ENCODE measurements at places on chromosomes 13 and 19.

- DNase-seq = no peak
These were observed 100.7 kb upstream of the MCF2L start for GRCh38 chr13:112868308-112868707.

- DNase-seq = no peak
These were observed 31.4 kb downstream of the NAXD start for GRCh38 chr13:110646442-110647364.

DNA sequence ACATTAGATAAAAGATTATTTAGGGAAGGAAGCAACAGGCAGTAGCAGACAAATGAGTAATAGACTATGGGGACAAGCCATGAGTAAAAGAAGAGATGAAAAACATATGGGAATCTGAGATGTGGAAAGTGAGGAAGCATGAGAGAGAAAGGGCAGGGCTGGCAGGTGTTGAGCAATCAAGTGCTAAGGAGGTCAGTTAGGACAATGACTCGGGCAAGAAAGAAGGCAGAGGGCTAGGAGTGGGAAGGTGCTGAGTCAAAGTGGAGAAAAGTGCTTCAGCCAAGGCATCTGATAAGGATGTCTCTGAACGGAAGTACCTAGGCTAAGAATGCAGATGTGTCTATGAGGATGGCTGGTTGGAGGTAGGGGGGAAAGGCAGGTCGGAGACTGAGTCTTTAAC lies 291.9 kb upstream of the HTR2A start:
- no peak for DNase-seq

DNA sequence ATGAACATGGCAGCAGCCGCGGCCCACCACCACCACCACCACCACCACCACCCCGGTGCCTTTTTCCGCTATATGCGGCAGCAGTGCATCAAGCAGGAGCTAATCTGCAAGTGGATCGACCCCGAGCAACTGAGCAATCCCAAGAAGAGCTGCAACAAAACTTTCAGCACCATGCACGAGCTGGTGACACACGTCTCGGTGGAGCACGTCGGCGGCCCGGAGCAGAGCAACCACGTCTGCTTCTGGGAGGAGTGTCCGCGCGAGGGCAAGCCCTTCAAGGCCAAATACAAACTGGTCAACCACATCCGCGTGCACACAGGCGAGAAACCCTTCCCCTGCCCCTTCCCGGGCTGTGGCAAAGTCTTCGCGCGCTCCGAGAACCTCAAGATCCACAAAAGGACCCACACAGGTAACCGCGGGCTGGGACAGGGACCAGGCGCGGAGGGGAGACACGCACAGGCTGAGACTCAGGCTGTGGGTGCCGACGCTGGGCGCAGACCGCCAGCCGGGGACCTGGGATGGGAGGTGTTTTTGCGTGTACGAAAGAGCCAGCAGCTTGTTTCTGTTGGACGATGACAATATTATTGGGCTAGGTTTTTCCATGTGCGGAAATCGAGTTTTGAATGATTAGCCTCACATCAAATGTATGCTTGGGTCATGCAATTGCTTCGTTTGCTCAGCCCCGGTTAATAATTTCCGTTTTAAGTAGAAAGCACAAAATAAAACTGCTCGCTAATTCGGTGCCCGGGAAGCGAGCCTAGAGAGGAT lies 1.3 kb downstream of the ZIC2 start:
- DNase-seq = no peak

- DNase-seq = no peak
These were observed 197.2 kb downstream of the TEX29 start for GRCh38 chr13:111517641-111518010.

DNA sequence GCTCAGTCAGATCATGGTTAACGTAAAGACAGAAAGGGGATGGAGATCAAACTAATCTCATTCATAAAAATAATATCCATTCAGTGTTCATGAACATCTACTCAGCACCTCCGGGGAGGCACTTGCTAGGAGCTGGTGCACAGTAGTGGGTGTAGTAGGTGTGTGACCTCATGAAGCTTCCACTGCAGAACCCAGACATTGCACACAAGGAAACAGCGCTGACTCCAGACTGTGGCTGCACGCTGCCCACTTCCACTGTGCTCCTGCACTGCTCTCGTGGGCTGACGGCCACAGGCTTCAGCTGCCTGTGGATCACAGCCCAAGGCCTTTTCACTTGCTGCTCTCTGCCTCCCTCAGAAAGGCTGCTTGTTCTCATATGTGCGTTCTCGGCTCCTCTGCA lies 214.4 kb upstream of the ZNF507 start:
- DNase-seq = no peak

DNA sequence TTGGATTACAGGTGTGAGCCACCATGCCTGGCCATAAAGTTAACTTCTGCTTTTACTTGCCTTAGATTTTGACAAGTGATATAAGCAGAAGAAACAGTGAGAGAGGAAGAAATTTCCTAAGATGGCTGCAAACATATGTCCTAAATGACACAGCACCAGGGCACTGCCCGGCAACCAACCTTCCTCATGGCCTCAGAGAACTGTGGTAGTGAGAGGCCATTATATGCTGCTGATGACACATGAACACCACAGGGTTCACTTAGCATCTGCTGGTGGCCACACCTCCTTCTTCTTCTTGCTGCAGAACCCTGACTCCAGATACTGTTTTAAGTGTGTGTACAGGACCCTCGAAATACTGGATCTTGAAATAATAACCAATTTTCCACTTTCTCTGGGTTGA lies 88.2 kb downstream of the KCTD12 start:
- DNase-seq = no peak

GRCh38 chr13:39505151-39505550 lies 97.8 kb downstream of the LHFPL6 start:
- no peak for DNase-seq

- DNase-seq = peak; percentile 65
These were observed 9.8 kb upstream of the LIN7B start for GRCh38 chr19:49104229-49104864.

DNA sequence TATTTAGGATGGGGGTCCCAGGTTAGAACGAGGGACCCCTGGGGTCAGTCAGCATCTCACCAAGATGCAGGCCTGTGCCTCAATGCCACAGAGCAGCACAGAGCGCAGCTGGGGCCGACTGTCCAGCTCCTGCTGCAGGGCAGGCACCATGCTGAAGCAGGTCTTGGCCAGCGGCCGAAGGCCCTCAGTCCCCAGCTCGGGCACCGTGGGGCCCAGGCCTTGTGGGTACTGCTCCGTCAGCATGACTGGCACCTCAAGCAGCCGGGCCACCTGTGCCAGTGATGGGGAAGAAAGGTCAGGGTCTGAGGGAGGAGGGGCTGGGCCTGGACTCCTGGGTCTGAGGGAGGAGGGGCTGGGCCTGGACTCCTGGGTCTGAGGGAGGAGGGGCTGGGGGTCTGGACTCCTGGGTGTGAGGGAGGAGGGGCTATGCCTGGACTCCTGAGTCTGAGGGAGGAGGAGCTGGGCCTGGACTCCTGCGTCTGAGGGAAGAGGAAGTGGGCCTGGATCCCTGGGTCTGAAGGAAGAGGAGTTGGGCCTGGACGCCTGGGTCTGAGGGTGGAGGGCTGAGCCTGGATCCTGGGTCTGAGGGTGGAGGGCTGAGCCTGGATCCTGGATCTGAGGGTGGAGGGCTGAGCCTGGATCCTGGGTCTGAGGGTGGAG lies 5.7 kb downstream of the ISOC2 start:
- DNase-seq = no peak

GRCh38 chr19:36009220-36009619 lies 607 bp upstream of the SYNE4 start:
- DNase-seq = no peak

DNA sequence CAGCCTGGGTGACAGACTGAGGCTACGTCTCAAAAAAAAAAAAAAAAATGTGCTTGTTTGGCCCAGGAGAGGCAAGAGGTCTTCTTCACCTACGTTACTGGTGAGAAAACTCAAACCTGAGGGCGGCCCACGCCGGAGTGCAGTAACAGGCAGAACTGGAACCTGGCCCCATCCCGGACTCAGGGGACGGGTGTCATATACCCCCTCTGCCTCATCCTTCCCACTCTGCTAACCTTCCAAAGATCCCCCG lies 414 bp upstream of the ADAT3 start:
- DNase-seq = no peak

DNA sequence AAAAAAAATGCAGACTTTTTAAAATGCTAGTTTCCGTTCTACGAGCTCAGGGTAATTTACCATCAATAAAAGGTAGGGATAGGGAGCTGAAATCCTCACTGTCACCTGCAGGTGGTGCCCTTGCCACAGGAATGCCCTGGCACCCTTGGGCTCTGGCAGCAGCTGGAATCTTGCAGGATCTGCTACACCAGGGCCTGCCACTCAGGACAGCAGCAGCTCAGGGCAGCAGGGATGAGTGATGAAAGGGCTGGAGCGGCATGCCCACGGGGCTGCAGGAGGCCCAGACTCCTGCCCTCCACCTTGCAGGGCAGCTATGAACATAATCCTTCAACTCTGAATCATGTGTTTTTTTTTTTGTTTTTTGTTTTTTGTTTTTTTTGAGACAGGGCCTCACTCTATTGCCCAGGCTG lies 54.0 kb downstream of the GNG7 start:
- DNase-seq = peak; percentile 61

DNA sequence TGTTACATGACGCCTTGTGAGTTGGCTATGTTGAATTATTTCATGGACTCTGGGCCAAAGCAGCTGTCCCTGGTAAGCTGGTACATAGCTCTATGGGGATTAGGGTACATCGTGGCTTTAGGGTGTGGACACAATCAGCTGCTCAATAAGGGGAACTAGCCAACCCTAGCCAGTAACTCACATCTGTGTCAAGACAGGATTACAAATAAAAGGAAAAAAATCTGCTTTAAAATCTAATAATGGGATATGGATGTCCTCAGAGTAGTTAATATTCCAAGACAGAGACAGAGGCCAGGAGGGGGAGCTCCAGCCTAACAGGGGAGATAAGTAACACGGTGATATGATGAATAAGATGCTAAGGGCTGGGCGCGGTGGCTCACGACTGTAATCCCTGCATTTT lies 21.1 kb upstream of the ZNF766 start:
- DNase-seq = peak; percentile 20

DNA sequence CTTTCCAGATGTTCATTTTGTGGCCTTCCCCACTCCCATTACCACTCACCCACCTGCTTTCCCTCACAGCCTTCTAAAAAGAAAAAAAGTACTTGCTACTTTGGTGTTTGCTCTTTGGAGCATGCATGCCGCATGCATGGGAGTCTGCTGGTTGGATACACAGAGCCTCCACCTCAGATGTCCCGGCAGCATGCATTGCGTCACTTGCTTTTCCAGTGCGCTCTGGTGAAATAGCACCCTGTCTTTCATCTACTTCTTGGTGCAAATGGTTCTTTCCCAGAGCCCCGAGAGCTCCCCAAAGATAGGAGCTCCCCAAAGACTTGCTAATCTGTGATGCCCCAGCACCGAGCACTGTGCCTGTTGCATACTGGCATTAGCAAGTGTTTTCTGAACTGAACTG lies 333.2 kb upstream of the ZNF507 start:
- DNase-seq = no peak

DNA sequence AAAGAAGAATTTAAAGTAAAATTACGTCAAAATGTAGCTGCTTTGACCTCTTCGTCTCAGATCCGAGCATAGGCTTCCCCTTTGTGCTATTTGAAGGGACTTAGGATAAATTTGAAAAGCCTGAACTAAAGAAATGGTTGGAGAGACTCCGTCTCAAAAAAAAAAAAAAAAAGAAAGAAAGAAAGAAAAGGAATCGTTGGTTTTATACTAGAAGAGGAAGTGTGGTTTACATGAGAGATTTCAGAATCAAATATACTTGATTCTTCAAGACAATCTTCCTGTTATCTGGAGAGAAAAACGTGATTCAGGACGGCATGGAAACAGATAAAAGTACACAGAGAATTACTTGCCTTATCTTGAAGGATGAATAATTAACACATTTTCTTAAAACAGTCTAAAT lies 474 bp upstream of the ZNF780B start:
- DNase-seq = no peak

DNA sequence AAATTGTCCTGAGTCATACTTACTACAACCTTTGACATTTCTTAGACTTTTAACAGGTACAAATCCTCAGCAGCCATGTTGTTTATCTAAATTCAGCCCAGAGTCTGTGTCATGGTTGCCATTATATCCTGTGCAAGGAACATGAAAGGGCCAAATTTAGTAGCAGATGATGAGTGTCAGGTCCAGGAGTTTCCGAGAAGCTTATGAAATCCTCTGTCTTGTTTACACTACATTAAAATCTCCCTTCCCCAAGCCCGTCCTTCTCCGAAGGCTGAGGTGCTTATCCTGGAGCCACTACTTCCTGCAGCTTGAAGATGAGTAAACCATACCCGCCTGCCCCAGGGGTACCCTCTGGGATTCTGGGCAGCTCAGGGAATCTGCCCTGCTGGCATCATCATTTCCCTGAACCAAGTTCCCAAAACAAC lies 102.6 kb upstream of the SERP2 start:
- no peak for DNase-seq

DNA sequence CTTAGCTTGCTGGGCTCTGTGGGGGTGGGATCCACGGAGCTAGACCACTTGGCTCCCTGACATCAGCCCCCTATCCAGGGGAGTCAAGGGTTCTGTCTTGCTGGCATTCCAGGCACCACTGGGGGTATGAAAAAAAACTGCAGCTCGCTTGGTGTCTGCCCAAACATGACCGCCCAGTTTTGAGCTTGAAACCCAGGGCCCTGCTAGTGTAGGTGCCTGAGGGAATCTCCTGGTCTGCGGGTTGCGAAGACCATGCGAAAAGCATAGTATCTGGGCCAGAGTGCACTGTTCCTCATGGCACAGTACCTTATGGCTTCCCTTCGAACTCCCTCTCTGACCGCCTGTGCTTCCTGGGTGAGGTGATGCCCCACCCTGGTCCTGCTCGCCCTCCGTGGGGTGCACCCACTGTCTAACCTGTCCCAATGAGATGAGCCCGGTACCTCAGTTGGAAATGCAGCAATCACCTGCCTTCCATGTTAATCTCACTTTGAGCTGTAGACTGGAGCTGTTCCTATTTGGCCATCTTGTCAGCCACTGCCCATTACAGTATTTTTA lies 120.8 kb upstream of the TNFSF11 start:
- DNase-seq = no peak

- no peak for DNase-seq
These were observed 95.7 kb upstream of the C1QTNF9B start for GRCh38 chr13:23992781-23993679.

DNA sequence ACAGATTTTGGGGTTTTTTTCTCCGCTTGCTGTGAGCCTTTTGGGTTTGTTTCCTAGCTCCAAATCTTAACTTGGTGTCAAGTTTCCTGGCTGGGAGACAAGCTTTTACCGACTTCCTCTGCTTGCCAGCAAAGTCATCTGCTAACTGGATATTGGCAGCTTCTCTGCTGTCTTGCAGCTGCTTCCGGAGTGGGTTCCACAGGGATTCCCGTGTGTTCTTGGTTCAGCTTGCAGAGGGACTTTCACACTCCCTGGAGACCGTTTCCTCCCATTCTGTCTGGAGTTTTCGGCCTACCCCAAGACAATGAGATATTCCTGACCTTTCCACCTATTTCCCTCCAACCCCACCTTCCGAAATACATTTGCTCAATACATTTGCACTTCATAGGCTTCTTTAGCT lies 2.2 kb upstream of the COLGALT1 start:
- DNase-seq = peak; percentile 34

Data from renal pelvis (tissue), 12 donors.